ENCODE measurements at places on chromosomes 5 and 9.

GRCh38 chr5:98928873-98929709 is at the start of gene CHD1:
Gene CHD1 (minus strand): TSS chr5:98929007. CDS start chr5:98926386, 2,621 bp downstream.
- DNase-seq: peak; percentile 97

GRCh38 chr9:35106343-35106730 is 3.4 kb upstream of the STOML2 start:
- DNase-seq: no peak

DNA sequence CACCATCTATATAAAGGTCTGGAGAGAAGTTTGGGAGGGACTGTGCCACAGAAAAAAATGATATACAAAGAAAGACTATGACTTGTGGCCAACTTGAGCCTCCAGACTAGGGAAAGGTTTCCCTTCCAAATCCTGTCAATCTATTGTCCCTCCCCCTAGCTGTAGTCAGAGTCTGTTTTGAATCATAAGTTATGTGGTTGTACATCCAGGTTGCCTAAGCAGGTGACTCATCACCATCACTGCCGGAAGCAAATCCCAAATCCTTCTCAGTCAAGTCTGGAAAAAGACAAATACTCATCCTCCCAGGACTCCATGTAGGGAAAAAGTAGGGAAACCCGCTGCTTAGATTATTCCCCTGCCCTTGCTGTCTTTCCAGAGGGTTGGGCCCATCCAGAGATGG is 235.7 kb downstream of the CDK5RAP2 start:
- no peak for DNase-seq

GRCh38 chr5:87389296-87390034 is 23.3 kb downstream of the CCNH start:
- no peak for DNase-seq

DNA sequence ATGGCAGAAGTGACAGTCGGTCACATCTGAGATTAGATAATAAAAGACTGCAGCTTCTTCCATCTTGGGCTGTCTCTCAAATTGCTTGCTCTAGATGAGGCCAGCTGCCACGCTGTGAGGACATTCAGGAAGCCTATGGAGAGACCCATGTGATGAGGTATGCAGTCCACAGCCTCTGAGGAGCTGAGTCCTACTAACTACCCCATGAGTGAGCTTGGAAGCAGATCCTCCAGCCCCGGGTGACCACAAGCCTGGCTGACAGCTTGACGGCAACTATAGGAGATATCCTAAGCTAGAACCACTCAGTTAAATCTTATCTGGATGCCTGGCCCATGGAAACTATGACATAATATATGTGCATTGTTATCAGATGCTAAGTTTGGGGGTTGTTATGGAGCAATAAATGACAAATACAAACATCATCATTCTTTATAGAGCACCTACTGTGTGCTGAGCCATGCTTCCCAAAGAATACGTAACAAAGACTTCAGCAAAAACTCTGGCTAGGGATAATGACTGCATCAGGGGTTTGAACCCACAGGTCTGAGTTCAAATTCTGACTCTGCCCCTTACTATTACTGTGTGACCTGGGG is 26.7 kb downstream of the KCNV2 start:
- DNase-seq: no peak

GRCh38 chr5:2170761-2171160 is 288.0 kb upstream of the IRX4 start:
- no peak for DNase-seq

DNA sequence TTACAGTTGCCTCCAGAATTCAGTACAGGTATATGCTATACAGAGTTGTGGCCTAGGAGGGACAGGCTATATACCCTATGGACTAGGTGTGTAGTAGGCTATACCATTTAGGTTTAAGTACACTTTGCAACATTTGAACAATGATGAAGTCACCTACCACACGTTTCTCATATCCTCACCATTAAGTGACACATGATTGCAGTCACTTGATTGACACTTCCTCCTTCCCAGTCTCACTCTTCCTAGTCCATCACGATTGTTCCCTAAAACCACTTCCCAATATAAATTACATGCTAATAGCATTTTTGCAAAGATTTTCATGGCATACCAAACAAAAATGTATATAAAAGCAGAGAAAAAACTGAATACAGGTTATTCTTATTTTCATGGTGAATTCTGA is 312.2 kb downstream of the EPB41L4A start:
- no peak for DNase-seq

DNA sequence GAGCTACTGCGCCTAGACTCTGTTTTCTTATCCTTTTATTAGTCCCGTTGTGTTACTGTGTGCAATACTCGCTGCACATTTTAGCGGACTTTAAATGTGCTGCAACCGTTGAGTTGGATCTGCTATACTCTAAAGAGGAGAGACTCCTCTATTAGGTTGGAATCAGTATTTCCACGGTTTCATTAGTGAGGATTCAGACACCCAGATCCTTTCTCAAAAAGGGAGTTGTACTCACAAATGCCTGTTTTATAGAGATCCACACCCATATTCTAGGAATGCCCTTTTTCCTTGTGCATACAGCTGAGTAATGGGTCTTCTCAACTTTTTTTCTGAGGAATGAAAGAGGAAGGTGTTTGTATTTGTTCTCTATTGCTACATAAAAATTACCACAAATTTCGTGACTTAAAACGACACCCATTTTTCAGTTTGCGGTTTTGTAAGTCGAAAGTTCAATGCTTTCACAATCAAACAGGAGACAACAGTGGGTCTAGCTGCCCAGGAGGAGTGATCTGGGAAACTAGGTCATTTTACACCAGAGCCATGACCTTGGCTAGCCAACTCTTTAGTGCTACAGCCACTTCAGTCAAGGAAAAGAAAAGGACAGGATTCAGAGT is 52.8 kb upstream of the SLC44A1 start:
- DNase-seq: no peak

DNA sequence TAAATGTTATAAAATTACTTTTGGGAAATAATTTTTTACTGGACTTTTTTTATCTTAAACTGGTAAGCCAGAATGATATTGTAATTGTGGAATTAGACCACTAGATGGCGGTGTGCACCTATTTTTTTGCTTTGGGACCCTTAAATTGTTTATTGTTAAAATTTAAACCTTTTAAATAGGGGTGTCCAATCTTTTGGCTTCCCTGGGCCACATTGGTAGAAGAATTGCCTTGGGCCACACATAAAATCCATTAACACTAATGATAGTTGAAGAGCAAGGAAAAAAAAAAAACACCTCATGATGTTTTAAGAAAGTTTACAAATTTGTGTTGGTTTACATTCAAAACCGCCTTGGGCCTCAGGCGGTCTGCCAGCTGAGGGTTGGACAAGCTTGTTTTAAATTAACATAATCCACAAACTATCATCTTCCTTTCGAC is 28.4 kb upstream of the GADD45G start:
- DNase-seq: no peak

GRCh38 chr5:115274584-115274983 is 11.9 kb upstream of the PGGT1B start:
- DNase-seq: no peak

DNA sequence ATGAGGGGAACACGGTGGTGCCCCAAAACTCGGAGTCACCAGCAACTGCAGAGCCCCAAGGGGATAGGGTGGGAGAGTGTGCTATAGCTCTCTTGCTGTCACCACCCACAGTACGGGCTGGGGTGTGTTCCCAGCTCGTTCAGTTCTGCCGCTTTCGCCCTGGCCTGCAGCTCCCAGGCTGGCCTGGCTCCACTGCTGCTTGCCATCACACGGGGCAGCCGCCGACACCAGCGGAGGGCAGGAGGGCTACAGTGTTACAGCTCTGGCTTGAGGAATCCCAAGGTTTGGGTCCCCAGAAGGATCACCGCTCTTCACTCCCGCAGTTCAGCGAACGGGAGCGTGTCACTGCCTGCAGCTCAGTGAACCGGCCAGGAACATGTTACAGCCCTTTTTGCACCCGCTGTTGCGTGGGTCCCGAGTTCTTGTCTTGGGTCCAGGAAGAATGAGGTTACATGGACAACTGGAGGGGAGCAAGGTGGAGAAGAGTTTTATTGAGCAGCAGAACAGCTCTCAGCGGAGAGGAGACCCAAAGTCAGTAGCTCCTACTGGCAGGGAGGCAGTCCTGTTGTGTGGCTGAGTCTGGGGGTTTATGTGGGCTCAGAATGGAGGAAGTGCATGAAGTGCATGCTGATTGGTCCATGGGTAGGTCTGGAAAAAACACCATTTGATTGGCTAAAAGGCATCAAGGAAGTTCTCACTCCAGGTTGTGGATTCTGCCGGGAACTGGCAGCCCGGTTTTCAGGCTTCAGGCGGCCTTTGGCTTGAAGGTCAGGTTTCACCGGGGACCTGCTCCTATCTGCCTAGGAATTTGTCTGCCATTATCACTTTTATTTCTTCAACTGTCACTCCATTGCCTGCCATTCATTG is 113.4 kb downstream of the EHMT1 start:
- no peak for DNase-seq

- no peak for DNase-seq
Measured at GRCh38 chr9:3674561-3674960, 148.8 kb upstream of the RFX3 start.

DNA sequence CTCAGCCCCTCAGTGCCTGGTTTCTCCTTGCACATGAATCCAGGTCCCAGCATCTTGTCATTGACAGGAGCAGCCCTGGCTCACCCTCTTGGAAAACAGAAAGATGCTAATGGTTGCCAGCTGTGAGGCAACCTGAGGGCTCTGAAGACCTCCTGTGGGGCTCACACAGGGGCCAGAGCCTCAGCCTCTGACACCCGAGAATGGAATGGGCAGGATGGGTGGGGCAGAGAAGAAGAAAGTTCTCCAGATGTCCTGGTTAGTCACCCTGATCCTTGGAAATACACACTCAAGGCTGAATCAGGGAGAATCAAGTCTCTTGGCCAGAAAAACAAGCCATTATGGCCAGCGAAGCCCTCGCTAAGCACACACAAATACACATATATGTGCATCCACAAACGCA is 32.3 kb upstream of the SPATA31E1 start:
- DNase-seq: no peak

GRCh38 chr5:132176521-132176945 is 51.1 kb downstream of the P4HA2 start:
- DNase-seq: no peak

DNA sequence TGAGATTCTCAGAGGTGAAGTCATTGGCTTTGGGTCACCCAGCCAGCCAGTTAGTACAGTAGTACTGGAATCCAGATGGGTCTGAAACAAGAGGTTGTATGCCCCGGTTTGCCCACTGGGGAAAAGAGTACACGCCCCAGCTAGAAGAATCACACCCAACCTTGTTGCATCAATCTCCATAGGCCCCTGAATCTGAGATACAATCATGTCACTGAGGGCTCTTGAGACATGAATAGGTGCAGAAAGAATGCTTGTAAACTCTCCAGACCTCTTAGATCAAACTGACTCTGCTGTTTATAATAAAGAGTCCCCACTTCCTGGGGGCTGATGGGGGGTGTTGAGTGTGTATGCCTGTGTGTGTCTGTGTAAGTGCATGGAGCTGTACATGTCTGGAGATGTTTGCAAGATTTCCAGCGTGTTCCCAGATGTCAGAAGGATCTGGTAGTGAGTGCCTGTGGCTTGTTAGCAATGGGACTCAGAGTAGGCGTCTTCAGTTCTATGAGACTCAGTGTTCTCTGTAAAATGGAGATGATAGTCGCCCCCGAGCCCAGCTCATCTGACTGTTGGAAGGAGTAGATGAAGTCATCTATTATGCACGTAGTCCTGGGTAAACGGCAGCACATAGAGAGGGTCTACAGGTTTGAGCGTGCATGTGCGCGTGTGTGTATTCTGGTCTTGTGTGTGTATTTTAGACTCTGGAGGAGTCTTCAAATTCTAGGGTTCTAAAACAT is 48.2 kb downstream of the COL27A1 start:
- DNase-seq: no peak

GRCh38 chr5:33827885-33828284 is 63.9 kb downstream of the ADAMTS12 start:
- DNase-seq: no peak

GRCh38 chr9:101912698-101913097 is 174.3 kb upstream of the GRIN3A start:
- DNase-seq: no peak
